ENCODE measurements at places on chromosomes 3 and 15.
A peak's percentile ranks its signal among the peaks of the same experiment; 100 is the strongest.

DNA sequence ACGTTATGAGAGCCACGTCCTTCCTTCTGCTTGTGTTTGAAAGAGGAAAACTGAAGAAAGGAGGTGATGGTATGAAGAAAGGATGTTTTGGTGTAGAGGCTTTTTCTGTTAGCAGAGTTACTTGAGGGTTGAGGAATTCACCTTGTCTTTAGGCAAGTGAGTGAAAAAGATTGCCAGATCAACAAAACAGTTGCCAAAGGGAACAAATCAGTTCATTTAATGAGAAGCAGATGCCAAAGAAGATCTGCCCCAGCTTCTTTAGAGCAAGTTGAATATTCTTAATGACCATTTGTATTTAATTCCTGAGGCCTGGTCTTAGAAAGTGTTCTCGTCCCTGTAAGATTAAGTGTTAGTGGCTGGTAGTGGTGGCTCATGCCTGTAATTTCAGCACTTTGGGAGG lies 2.6 kb downstream of the CHCHD6 start:
- DNase-seq, result no peak

DNA sequence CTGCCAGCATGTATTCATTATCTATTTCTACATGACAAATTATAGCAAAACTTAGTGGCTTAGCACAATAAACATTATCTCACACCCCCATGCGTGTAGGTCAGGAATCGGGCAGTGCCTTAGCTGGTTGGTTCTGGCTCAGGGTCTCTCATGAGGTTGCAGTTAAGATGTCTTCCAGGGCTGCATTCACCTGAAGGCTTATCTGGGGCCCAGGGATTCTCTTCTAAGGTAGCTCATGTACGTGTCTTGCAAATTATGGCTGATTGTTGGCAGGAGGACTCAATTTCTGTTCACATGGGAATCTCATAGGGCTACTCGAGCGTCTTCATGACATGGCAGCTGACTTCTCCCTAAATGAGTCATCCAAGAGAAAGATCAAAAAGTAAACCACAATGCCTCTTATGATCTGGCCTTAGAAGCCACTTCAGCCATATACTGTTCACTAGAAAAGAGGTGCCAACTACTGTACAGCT lies 42.9 kb upstream of the TSC22D2 start:
- no peak for DNase-seq

DNA sequence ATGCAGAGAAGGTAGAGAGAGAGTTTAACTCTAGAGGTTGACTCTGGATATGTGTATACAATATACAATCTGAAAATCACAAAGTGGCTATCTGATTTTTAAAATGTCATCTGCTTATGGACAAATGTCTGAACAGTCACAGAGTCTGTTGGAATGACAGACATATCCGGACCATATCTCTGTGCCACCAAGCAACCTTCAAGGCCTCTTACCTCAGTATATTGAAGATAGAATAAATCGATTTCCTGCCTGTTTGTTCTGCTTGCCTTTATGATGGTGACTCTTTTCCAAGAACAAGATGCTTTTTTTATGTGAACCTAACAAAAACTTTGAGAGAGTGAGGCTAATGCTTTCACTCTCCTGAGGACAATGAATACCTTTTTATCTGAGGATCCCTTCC lies 151.1 kb downstream of the RBPMS2 start:
- DNase-seq, result no peak

DNA sequence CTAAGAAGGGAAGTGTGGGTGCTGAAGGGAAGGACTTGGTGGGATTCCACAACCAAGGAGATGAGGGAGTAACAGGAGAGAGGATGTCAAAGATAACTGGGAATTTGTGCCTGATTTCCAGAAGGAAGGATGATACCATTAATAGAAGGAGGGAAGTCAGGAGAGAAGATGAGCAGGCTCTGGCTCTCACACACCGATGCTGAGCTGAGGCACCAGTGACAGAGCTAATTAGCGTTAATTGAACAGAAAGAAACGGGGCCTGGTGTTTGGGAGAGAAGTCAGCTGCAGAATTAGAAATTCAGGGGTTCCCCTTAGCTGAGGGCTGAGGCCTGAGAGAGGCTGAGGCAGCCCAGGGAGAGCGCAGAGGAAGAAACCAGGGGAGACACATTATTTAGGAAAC lies 11.9 kb upstream of the PDIA5 start:
- DNase-seq, result no peak

DNA sequence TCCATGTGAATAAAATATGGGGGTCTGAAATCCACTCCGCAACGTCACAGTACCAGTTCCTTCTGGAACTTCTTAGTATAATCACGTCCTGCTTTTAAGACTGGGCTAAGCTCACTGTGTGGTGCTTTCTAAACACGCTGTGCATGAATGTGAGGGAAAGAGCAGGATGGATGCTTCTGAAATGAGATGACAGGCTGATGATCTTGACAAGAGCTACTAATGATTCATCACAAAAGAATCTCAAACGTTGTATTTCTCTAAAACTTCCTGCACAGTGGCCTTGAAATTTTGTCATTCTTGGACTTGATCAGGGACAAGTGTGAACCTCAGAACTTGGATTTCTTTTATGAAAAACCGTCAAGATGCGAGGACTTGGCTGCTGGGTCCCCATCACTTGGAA lies 221.4 kb downstream of the CADPS start:
- DNase-seq, result no peak

DNA sequence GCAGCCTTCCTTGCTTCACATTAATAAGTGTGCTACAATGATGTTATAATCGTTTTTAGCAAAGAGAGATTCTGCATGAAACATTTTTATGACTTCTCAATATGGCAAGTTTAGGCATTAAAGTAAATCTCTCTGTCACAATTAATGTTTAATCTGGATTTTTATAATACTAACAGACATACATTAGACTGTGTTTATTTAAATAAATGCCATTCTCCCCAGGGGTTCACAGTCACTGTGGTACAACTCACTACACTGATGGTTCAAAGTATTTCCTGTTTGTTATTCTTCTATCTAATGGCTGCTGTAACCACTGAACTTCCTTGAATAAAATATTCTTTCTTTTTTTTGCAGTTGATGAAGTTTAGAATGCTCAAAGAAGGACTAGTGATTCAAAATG lies 59.0 kb downstream of the SLC12A1 start:
- no peak for DNase-seq

DNA sequence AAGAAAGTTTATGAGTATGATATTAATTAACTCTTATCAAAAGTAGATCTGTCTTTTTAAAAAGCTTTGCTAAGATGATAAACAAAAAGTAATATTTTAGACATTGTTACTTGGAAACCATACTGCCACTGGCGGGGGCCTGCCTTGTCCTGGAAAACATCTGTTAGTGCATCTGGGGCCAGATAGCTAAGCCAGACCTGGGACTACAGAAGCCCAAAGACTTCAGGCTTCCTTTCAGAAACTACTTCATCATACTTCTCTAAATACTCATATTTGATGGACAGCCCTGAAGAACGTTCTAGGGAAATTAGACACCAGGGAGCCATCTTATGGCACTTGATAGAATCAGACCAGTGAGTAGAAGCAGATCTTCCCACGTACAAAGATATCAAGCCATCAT lies 795.4 kb upstream of the SEMA6D start:
- no peak for DNase-seq

DNA sequence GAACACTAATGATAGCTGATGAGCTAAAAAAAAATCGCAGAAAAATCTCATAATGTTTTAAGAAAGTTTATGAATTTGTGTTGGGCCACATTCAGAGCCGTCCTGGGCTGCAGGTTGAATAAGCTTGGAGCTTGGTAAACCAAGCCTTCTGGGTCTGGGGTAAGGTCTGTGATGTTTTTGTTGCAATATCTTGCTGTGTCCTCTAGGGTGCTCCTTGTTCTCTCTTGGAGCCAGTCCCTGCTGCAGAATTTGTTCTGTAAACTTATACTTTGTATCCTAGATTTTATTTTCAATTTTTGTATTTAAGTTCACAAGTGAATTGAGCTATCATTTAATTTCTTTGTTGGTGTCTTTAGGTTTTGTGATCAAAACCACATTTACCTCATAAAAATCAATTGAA lies 143.7 kb downstream of the NR1D2 start:
- DNase-seq, result no peak

DNA sequence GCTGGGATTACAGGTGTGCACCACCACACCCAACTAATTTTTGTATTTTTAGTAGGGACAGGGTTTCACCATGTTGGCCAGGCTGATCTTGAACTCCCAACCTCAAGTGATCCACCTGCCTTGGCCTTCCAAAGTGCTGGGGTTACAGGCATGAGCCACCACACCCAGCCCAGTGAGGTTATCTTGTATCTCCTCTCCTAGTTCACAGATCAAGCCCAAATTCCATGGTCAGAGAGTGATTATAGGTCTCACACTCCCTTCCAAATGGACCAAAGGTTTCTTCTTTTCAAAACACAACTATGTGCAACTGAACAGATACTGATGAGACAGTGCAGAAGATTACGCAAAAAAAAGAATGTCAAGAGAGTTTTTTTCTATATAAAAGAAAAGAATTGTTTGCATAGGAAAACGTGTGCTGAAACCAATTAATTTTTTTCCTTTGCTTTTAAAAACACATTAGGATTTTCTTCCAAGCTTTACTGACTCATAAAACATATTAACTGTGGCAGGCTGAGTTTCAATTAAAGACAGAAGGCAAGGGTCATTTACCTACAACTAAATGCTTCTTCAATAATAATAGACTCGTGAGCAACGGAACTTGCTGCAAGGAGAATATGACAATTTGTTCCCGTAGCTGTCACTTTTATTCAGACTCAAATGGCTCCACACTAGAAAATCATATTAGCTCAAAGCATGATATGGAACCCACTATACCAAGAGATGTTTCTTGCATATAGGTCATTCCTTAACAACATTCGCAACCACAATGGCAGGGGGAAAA lies 30.4 kb upstream of the THUMPD3 start:
- DNase-seq, result no peak

DNA sequence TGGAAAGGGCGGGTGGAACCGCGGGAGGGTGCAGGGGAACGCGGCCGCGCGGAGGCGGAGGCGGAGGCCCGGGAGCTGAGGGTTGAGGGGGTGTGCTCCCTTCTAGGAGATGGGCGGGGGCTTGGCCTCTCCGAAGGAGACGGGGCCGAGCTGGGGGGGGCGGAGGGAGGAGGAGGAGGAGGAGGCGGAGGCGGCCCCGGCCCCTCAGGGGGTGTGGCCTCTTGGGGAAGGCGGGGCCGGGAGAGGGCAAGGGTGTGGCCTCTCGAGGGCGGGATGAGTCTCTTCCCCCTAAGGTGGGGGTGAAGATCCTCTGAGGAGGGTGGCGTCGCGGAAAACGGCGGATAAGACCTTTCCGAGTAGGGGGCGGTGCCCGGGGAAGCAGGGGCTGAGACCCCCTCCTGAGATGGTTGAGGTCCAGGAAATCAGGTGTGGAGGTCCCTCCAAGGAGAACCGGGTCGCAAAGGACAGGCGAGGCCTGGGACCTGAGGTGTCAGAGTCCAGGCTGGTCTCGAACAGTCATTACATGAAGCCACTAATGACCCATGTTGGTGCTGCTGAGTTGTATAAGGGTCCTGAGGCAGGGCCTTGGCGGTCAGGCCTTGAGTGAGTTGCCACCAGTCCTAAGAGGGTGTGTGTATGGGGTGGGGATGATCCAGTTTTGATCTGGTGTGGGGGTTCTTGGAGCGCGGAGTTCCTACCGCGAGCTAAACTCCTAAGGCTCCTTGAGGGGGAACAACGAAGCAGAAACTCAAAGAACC lies 759 bp downstream of the WDR6 start:
- peak; percentile 64 for DNase-seq

- DNase-seq, result no peak
Observed at GRCh38 chr3:183203670-183204069, 41.1 kb upstream of the LAMP3 start.

GRCh38 chr15:43329960-43330779 lies at the start of gene LCMT2:
Gene LCMT2 (minus strand): TSS chr15:43330573. CDS start chr15:43330489, 84 bp downstream.
- peak; percentile 83 for DNase-seq

DNA sequence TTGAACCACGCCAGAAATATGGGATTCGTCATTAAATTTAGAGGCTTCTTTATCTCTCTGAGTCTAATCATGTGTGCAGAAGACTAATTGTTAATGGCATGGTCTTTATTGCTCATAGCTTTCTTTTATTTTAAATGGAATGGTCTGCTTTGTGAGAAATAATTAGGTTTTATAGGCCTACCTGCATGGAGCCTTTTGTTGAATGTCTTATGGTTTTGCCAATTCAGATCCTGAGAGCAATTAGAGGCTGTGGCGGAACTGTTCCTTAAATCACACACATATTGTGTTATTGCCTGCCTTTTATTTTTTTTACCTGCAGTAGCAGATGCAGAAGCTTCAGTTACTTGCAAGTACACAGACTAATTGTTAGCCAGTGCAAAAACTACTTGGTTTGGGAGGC lies 306.2 kb downstream of the NLGN1 start:
- DNase-seq, result no peak

GRCh38 chr3:195270079-195270816 lies 711 bp downstream of the XXYLT1 start:
- no peak for DNase-seq

- no peak for DNase-seq
Observed at GRCh38 chr3:87361271-87361670, 84.9 kb upstream of the POU1F1 start.

DNA sequence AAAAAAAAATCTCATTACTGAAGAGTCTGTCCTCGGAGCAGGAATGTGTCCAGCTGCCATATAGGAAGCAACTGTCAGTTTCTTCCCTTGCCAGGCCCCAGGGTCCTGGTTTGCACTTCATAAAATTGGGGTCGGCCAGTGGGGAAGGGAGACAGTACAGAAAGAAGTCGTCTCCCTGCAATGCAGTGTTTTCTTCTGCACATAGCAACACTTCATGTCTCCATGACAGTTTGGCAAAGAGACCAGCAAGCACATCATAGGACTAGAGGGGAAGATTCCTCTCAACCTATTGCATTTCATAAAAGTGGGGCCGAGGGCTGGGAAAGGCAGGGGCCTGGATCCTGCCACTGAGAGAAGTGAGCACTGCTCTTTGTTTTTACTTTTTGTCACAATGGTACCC lies 138.2 kb upstream of the HACD2 start:
- DNase-seq, result no peak
